ENCODE measurements at places on chromosomes 3 and 15. TPM values are rescaled to one million over a fixed set of nuclear protein-coding genes. Genes with fewer than 3 reads are reported as not detected.

DNA sequence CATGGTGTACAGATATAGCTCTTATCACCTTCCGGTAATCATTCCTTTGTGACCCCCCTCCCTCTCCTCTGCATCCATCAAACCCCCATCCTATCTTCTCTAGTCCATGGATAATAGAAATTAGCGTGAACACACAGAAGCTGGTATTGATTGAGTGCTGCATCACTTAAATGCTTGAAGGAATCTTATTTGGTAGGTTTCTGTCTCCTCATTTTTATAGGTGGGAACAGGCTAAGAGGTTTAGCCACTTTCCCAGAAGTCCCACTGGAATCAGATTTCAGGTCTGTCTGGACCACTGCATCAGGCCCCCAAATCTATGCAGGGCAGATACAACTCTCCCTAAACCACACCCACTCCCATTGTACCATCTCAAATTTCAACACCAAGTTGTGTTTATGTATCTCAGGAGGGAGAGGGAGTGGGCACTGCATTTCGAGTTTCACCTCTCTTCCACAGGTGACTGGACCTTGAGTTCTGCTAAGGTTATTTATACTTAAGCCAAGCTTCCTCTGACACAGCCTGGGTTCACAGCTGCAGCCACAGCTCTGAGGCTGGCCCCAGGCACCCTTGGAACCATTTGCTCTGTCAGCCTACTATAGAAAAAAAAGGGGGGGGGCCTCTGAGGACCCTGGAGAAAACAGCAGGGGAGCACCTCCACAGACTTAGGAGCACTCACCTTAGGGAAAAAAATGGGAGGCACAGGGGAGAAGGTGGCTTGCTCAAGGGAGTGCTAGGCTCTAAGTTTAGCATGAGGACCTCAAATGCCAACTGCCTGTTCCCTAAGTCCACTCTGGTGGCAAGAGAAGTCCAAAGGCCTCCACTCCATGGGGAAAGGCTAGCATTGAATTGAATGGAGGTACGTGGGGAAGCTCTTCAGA is 2.1 kb upstream of the NMB start:
- no peak overlapping the region for H3K4me3 ChIP-seq
- no peak for DNase-seq
- no peaks in the 10 kb centered on the region for H3K36me3 ChIP-seq
- H3K4me1 ChIP-seq, result no peaks in the 10 kb centered on the region

DNA sequence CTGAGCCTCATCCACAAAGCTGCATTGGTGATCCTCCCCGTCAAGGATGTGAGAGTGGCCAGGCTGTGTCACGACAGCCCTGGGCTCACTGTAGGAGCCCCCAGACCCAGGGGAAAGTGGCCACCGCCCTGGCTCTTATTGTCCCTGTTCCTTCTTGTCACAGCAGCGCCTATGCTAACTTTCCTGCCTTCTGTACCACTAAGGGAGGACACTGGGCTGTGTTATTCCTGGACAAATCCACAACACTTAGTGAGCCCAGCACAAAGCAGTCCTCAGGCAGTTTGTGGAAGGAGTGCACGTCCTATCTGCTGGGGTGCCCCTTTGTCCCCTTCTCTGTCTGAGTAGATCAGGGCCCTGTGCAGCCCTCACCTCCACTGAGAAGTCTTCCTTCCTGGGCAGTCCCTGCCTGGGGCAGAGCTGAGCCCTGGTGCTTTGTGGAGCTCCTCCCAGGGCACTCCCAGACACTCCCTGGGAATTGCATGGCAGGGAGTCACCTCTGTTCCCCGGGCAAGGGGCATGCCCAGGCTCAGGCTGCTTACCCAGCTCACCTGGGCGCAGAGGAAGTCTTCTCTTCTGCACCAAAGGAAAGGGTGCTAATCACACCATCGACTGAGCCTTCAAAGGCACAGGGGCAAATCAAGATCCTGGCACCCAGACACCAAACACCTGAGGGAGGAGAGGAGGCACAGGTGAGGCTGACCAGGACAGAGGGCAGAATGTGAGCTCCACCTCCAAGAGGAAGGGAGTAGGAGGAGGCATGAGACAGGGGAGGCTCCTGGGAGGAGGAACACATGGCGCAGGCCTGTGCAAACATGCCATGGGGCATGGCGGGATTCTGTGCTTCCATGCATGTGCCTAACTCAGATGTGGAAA is 138.7 kb downstream of the KLF13 start:
- H3K27ac ChIP-seq, result no peak overlapping the region
- no peak for DNase-seq
- H3K4me3 ChIP-seq, result no peak overlapping the region
- no peaks in the 10 kb centered on the region for H3K27me3 ChIP-seq

PLCB2 gene
- 17.0 TPM for total RNA-seq

GRCh38 chr3:186825294-186825821 is 17.2 kb upstream of the ADIPOQ start:
- H3K27me3 ChIP-seq, result peaks cover 2% of the 10 kb centered on the region
- DNase-seq, result no peak
- H3K4me3 ChIP-seq, result no peak overlapping the region
- peaks cover 20% of the 10 kb centered on the region for H3K4me1 ChIP-seq
- H3K36me3 ChIP-seq, result no peaks in the 10 kb centered on the region
- H3K27ac ChIP-seq, result no peak overlapping the region

DNA sequence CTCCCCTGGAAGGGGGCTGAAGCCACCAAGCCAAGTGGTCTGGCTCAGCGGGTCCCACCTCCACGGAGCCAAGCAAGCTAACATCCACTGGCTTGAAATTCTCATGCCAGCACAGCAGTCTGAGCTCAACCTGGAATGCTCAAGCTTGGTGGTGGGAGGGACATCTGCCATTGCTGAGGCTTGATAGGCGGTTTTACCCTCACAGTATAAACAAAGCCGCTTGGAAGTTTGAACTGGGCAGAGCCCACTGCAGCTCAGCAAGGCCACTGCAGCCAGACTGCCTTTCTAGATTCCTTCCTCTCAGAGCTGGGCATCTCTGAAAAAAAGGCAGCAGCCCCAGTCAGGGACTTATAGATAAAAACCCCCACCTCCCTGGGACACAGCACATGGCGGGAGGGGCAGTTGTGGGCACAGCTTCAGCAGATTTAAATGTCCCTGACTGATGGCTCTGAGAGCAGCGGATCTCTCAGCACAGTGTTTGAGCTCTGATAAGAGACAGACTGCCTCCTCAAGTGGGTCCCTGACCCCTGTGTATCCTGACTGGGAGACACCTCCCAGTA is 23.2 kb upstream of the IGSF10 start:
- H3K27ac ChIP-seq, result no peak overlapping the region
- H3K36me3 ChIP-seq, result no peaks in the 10 kb centered on the region
- no peaks in the 10 kb centered on the region for H3K27me3 ChIP-seq
- DNase-seq, result no peak

- no peak overlapping the region for H3K4me3 ChIP-seq
- peaks cover 8% of the 10 kb centered on the region for H3K4me1 ChIP-seq
- no peak for DNase-seq
- peak overlapping the region; percentile 31 for H3K27ac ChIP-seq
- no peaks in the 10 kb centered on the region for H3K36me3 ChIP-seq
These were observed 6.3 kb downstream of the RBM15B start for GRCh38 chr3:51397392-51397791.

GP9 gene
- total RNA-seq, result not detected

PLA1A gene
- 2.5 TPM for total RNA-seq

DNA sequence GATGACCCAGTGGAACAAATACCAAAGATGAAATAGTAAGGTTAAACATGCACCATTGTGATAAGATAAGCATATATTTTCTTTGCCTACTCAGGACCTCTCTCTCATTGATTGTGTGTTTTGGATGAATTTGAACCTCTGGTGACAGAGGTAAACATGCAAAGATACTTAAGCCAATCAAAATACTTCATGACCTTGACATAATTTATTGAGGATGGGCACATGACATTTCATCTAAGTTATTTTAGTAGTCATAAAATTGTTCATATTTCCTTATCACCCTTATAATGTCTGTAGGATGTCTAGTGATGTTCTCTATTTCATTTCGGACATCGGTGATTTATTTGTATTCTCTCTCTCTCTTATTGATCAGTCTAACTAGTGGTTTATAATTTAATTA is 88.3 kb upstream of the WDR72 start:
- H3K4me3 ChIP-seq, result no peak overlapping the region
- no peaks in the 10 kb centered on the region for H3K4me1 ChIP-seq
- no peaks in the 10 kb centered on the region for H3K36me3 ChIP-seq
- H3K27ac ChIP-seq, result no peak overlapping the region
- no peaks in the 10 kb centered on the region for H3K27me3 ChIP-seq

GRCh38 chr15:99616129-99616528 is 50.3 kb downstream of the MEF2A start:
- H3K36me3 ChIP-seq, result no peaks in the 10 kb centered on the region
- H3K4me1 ChIP-seq, result peaks cover 15% of the 10 kb centered on the region
- H3K27ac ChIP-seq, result no peak overlapping the region
- H3K27me3 ChIP-seq, result no peaks in the 10 kb centered on the region
- no peak for DNase-seq

GRCh38 chr3:128415773-128416577 is 50.7 kb downstream of the DNAJB8 start:
- H3K27me3 ChIP-seq, result no peaks in the 10 kb centered on the region
- no peak overlapping the region for H3K4me3 ChIP-seq
- H3K36me3 ChIP-seq, result no peaks in the 10 kb centered on the region
- H3K27ac ChIP-seq, result no peak overlapping the region
- DNase-seq, result no peak
- no peaks in the 10 kb centered on the region for H3K4me1 ChIP-seq

All from tibial nerve (tissue), 4 donors.